ENCODE measurements at places on chromosomes 2 and 18.

DNA sequence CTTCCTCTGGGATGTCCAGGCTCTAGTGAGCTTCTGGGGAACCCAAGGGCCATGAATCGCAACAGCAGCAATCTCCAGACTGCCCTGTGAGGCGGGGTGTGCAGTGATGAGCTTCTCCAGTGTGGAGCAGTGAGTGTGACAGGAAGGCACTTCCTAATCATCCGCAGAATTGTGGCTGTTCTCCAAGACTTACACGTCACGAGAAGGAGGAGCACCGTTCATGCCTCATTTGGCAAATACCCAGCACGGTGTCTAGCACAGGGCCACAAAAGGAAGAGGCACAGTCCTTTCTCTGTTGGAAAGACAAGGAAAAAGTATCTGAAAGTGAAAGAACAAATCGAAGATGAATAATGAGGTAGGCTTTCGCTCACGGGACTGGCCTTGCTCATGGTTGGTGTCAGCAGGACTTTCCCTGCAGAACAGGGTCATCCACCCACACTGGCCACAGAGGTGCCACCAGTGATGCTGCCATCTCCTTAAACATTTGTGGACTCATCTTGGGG, 125.1 kb upstream of the HAAO start:
- peak; percentile 72 for DNase-seq

DNA sequence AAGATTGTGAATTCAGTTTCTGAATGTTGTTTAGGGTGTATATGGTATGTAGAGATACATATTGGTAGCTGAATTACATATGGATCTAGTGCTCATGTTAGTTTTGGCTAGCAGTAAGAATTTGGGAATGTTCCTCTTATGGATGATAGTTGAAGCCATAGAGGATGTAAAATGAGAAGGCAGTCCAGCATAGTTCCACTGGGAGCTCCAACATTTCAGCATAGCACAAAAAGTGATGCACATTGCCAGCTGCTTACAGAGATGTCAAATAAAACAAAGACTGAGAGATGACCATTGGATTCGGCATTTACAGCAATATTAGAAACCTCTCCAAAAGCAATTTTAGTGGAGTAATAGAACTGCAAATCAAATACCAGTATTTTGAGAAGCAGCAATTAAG, 77.4 kb downstream of the EML4 start:
- DNase-seq = peak; percentile 84

DNA sequence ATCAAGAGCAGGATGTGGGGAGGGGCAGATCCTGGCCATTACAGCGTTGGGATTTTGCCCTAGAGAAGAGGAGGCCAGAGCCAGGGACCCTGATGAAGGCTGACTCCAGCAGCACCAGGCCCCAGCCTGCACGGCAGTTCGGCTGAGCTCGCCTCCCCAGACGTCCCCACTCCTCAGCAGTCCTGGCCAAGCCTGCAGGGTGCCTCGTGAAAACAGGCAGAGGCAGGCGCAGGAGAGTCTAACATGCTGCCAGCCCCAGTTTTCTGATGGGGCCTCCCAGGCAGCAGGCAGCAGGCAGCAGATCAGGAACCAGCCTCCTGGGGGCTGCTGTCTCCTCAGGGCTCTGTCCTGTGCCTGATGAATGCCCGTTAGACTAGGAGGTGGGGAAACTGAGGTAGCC, 19.7 kb upstream of the GLI2 start:
- DNase-seq = peak; percentile 52

DNA sequence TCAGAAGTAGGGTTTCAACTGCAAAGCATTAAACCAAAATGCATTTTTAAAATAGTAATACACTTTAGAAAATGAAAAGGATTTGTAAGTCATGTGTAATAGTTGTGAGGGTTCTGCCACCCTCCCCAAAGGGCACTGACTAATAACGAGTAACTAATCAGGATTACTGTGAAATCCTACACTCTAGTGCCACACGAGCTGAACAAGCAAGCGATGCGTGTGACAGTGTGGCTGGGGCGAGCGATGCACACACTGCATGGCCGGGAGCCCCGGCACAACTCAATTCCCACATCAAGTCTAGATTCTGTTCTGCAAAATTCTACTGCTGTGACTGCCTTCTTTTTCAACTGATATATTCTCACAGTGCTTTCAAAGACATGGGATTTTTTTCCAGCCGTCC, 156.4 kb downstream of the SEPTIN10 start:
- no peak for DNase-seq

GRCh38 chr18:54303408-54303807, 34.1 kb downstream of the POLI start:
- no peak for DNase-seq

- peak; percentile 18 for DNase-seq
These were observed 46.4 kb downstream of the INSIG2 start for GRCh38 chr2:118134650-118135049.

DNA sequence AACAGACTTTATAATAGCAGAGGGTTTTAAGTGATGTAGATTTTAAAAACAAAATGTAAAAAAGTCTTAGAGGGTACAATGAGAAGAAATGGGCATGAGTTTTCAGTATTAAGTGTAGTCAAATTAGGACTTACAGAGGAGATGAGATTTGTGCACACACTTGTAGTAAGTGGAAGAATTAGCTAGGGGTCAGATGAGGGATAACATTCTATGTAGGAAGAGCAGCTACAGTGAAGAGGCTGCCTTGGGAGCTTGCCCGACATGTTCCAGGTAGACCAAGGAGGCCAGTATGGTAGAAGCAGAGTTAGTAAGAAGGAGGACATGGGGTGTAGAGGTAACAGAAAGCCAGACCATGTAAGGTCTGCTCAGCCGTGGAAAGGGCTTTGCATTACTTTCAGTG, 189.2 kb upstream of the DSEL start:
- no peak for DNase-seq

GRCh38 chr18:54647176-54647575, 56.1 kb downstream of the DYNAP start:
- peak; percentile 3 for DNase-seq

DNA sequence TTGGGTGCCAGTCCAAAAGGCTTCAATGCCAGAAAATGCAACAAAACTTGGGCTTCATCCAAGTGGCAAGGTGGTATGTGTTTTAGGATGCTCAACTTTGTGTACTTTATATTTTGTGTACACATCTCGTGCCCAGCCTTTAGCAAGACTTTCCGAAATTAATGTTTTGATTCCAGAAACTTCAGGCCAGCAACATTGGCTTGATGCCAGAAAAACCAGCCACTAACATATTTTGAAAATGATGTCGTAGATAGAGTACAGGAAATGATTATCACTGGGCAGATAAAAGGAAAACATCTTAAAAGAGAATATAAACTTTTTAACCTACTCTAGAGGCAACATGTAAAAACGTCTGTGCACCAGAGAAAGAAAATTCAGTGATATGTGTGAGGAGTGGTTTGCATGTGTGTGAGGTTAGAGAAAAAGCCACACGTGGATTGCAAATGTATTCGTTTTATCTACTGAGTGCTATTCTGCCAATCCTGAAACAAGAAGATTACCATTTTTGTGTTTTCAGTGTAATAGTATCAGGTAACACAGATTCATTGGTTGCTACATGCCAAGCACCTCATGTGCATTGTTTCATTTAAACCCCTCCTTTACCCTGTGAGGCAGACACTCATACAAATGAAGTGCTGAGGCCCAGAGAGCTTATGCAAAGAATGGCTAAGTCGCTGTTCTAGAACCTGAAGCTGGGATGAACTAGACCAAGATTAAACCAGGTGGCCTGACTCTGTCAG, 264.8 kb downstream of the C1D start:
- peak; percentile 26 for DNase-seq

DNA sequence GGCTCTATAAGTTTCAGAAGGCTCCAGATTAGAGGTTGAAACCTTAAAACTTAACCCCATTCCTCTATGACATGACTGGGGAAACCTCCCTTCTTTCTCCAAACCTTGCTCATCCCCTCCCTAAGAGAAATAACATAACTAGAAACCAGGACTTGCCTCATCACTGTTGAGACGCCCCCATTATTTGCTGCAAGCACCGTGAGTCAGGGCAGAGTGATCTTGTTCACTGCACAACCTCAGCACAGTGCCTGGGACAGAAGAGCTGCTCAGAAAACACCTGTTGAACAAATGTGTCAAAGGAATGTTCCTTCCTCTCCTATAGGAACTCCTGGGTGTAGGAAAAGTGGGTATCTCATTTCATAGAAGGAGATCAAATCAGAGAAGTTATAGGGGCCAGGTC, 132.7 kb upstream of the CTAGE1 start:
- DNase-seq = no peak

GRCh38 chr2:104118889-104119288, 735.0 kb upstream of the POU3F3 start:
- DNase-seq = no peak

DNA sequence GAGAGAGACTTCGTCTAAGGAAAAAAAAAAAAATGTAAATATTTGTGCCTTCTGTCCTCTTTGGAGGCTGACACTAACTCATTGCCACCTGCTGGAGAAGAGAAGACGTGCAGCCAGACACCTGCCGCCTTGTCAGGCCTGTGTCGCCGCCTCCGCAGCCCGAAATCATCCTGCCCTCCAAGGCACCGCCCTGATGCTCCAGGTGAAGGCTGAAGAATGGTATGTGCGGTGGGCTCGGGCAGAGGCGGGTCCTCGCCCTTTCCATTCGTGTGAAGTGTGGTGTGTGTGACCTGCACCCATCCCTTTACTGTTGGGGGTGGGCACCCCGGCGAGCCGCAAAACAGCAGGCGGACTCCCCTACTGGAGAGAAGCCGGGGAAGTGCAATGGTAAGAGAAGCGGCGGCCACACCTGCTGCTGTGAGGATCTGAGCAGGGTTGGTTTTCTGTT, 60.4 kb downstream of the FAM161A start:
- peak; percentile 41 for DNase-seq

- peak; percentile 51 for DNase-seq
These were observed 78.0 kb downstream of the UPP2 start for GRCh38 chr2:158179660-158180059.

- DNase-seq = peak; percentile 74
These were observed 94.5 kb downstream of the COPS8 start for GRCh38 chr2:237180187-237180586.

DNA sequence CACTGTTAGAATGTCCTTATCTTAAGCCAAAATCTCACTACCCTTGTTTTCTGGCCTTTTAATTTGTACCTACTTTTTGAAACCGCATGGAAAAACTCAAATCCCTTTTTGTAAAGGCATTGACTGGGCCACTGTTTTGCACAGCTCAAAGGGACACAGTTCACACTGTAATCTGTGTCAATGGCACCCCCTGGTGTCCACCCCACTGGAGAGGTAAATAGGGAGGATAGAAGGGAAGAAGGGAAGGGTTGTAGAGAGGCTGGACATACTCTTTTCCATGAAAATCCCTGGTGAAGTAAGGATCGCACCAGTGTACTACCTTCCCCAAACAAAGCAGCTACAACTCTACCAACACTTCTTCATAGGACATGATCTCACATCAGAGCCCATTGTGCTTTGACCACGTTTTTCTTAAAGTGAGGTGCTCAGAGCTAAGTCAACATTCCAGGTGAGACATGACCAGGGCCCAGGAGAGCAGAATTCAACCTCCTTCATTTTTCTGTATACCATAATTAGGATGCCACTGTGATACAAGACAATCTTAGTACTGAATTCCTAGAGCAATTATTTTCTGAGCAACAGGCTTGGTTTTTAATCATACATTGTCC, 92.4 kb upstream of the RMDN2 start:
- DNase-seq = peak; percentile 85

- peak; percentile 63 for DNase-seq
These were observed 36.1 kb upstream of the SPTBN1 start for GRCh38 chr2:54419855-54420523.

DNA sequence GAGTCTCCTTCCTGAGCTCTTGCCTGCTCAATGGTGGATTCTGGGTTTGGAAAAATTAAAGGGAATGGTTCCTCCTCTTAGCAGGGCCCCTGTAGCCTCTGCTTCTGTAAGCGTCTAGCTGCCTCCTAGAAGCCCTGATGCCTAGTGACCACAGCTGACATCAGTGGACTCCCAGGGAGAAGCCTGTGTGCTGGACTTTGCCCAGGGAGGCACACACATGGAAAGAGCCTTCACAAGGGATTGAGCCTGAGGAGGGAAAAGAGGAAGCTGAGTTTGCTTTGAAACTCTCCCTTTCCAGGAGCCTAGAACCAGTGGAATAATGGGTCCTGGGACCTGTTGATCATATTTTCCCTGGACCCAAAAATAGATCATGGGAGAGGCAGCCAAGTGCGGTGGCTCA, 1.4 kb upstream of the CFAP65 start:
- no peak for DNase-seq

GRCh38 chr2:115560666-115561065, 1118.2 kb downstream of the DPP10 start:
- no peak for DNase-seq

GRCh38 chr2:98598781-98599428, 9.4 kb downstream of the COA5 start:
- no peak for DNase-seq

GRCh38 chr2:42815726-42816125, 23.3 kb upstream of the HAAO start:
- no peak for DNase-seq

All from muscle of leg (tissue), 16 donors.